ENCODE measurements at places on chromosomes 1 and 21.

GRCh38 chr1:163796394-163796821, 474.7 kb downstream of the NUF2 start:
- DNase-seq: no peak

DNA sequence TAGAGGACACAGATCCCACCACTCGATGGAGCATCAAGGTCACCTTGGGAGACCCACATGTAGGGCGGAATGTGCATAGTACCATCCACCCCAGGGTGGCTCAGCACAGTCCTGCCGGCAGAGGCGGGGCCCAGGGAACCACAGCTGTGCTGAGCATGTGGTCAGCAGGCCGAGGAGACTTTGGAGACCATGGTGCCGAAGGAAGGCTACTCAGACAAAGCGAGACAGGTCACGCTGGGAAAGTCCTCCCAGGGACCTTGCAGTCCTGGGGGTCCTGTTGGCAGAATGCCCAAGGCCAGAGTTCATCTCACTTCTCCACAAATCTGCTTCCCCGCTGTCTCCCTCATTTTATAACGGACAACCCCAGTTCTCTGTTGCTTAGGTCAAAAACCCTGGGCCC, 22.5 kb downstream of the WNT3A start:
- no peak for DNase-seq

DNA sequence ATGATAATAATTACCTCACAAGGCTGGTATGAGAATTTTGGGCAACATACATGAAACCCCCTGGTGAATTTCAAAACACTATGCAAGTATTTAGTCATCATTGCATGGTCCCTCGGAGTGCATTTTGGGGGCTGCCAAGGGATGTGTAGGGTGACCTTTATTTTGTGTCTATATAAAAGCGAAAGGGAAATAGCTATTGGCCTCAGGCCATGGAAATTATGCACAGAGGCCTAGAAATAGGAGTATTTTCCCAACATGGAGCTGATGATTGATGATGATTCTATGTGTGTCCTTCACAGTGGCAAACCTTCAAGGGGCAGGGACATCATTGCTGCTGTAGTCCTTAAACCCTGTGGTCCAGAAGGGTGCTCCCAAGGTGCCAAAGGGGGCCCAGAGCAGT, 265.5 kb downstream of the ST6GALNAC3 start:
- DNase-seq: no peak

- no peak for DNase-seq
These were observed 245.9 kb downstream of the PRDM2 start for GRCh38 chr1:13945856-13946255.

GRCh38 chr1:206935491-206936067, 10.7 kb downstream of the PIGR start:
- DNase-seq: peak; percentile 79

DNA sequence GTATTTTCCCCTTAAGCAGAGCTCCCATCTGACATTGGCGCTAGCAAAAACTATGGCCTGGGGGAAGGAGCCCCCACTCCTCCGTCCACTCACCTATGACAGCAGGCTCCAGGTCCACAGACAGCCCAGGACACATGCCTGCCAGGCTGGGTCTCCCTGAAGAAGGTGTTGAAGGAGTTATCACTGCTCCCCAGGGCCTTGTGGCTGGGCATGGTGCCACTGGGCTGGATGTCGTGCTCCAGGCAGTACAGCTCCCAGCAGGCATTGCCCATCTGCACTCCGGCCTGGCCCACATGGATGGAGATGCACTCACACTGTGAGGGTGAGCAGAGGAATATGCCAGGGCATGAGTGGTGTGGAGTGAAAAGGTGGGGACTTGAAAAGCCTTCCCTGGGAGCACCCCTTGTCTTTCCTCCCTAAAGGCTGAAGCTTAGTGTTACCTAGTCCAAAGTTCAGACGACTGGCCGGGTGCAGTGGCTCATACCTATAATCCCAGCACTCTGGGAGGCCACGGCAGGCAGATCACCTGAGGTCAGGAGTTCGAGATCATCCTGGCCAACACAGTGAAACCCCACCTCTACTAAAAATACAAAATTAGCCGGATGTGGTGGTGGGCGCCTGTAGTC, 30.0 kb downstream of the RABIF start:
- no peak for DNase-seq

DNA sequence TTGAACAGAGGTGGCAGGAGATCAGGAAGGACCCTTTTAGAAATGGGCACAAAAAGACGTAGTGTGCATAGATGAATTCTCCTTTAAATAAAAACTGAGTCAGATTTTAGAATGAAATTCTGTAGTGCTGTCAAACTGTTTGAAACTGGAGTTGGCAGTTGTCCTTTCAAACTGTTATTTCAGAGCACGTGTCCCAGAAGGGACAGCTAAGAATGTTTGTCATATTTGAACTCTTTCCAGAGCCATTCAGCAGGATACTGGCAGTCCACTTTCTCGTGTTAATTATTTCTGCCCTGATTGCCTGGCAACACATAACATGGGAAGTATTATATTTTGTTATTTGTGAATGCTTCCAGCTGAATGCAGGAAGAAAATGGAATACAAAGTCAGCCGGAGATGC, 212.3 kb upstream of the DPYD start:
- DNase-seq: no peak

- DNase-seq: no peak
These were observed 38.2 kb upstream of the CSF3R start for GRCh38 chr1:36520771-36521420.

DNA sequence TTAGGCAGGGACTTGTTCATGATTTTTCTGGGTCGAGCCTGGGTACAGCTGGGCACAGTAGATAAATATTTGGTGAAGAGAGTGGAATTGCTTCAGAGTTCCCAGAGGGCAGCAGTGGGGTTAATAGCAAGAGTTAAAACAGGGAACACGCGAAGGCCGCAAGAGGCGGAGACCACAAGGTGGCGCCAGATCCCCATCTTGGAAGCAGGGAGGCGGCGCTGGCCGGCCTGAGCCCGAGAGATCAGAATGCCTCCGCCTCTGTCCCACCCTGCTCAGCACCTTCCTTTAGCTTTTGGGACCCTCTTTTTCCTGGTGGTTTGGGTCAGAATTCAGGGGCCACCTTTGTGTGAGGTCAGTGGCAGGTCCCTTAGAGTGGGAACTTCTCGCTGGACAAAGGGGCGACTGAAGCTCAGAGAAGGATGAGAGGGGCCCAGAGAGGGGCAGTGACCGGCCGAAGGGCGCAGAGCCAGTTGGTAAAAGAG, 6.5 kb upstream of the PADI2 start:
- peak; percentile 92 for DNase-seq

DNA sequence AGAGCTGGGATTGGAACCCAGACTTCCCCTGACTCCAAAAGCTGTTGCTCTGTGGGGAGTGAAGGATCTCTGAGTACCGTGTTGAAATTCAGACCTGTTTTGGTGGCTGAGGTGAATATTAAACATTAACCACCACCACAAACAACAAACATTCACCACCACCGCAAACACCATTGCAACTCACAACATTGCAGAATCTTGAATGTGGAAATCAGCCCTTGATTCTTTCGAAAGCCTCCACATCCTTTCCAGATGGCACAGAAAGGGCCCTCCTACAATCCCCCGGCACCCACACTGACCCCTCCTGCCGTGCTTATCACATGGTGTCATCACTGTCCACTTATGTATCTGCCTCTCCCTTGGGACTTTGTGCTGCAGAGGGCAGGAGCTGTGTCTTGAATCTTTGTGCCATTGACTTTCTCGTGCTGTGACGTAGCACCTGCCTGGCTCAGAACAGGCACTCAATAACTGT, 1.4 kb downstream of the CDA start:
- DNase-seq: no peak

DNA sequence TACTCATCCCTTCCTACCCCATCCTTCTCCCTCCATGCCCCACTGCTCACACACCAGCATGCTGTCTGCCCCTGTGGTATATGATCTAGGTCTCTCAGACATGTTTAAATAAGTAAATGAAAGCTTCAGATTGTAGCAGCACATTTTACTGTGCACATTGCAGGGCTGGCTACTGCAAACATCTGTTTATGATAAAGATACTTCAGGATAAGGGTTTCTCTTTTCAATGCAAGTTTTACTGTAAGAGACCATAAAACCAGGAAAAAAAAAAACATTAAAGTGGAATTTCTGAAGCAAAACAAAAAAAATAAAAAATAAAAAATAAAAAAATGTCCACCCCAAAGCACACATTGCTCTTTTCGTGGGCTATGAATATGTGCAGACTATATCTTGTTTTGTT, 184.4 kb downstream of the USH2A start:
- DNase-seq: no peak

DNA sequence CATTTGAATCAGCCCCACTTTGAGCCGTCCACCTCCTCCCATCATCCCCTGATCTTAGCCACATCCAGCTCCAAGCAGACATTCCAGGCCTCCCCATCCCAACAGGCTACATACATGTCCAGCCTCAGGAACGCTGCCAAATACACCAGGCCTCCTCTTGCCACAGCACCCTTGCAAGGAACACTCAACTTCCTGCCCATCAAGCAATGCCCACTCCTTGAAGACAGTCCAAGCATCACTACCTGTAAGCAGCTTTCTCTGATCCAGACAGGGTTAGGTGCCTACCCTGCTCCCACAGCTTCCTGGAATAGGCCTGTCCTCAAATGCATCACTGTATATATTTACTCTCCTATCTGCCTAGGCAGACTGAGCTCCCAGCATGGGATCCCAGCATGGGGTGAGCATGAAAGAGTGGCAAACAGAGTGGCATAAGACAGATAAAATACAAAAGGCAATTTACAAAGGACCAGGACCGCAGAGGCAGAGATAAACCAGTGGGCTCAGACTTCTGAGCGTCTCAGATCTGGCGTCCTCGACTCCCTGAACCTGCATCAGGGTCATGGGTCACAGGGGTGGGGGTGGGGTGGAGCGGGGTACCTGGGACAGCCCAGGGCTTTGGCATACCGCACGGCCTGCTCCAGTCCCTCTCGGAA, 816 bp downstream of the HYI start:
- DNase-seq: peak; percentile 75

DNA sequence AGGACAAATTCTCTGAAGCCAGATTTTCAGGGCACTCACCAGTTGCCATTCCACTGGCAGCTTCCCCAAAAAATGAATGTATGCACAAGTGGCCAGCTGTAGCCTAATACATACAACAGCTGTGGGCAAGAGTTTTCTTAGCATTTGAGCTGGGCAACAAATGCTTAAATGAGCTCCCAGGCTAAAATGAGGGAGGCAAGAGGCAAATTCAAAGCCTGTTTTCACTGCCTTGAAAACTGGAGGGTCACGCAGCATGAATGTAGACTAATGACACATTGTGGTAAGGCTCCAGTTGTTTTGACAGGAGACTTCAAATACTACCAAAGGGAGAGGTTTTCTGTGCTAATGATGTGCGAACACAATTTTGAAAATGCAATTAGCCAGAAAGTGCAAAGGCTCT, 88.2 kb downstream of the TIAM1 start:
- DNase-seq: no peak

DNA sequence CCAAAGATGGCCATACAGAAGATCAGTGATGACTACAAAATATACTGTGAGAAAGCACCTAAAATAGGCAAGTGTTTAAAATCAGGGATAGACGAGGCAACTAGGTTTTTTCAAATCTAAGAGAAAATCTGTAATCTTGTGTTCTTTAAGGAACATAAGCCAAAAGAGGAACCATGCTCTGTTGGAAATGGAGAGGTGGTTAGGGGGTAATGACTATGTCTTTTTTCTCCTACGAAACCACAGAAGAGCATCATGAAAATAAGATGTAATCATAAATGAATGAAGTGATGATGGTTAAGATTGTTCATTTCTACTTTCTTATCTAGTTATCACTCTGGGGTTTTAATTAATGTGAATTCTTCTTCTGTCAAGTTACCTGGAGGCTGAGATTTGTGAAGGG, 43.1 kb downstream of the RGSL1 start:
- no peak for DNase-seq

DNA sequence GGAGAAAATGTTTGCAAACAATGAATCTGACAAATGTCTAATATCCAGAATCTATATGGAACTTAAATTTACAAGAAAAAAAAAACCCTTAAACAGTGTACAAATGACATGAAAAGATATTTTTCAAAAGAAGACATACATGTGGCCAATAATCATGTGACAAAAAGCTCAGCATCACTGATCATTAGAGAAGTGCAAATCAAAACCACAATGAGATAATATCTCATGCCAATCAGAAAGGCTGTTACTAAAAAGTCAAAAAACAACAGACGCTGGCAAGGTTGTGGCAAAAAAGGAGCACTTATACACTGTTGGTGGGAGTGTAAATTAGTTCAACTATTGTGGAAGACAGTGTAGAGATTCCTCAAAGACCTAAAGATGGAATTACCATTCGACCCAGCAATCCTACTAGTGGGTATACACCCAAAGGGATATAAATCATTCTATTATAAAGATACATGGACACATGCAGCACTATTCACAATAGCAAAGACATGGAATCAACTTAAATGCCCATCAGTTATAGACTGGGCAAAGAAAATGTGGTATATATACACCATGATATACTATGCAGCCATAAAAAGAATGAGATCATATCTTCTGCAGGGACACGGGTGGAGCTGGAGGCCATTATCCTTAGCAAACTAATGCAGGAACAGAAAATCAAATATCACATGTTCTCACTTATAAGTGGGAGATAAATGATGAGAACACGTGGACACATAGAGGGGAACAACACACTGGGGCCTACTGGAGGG, 123.2 kb downstream of the PTPRC start:
- no peak for DNase-seq

DNA sequence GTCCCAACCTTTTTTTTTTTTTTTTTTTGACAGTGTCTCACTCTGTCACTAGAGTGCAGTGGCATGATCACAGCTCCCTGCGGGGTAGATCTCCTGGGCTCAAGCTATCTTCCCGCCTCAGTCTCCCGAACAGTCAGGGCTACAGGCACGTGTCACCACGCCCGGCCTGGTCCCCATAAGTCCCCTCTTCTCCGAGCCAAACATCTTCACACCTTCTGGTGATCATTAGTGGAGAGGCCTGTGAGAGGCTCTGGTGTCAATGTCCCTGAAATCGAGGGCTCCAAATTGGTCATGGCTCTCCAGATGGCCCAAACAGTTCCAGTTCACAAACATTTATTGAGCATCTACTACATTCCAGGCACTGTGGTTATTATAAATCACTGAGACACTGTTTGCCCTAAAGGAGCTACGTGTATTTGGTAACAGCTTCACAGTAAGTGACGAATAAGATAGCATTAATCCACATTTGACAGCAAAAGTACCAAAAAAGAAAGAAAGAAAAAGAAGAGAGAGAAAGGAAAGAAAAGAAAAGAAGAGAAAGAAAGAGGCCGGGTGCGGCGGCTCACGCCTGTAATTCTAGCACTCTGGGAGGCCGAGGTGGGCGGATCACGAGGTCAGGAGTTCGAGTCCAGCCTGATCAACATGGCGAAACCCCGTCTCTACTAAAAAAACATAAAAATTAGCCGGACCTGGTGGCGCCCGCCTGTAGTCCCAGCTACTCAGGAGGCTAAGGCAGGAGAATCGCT, 867 bp upstream of the TIMM17A start:
- no peak for DNase-seq

GRCh38 chr1:212677573-212677972, 22.1 kb downstream of the BATF3 start:
- DNase-seq: no peak

- no peak for DNase-seq
These were observed 19.2 kb upstream of the MTARC1 start for GRCh38 chr1:220767312-220768125.

All from iPS-NIHi11 (cell line).